ENCODE measurements at places on chromosomes 11 and 22. TPM values are rescaled to one million over a fixed set of nuclear protein-coding genes. Genes with fewer than 3 reads are reported as not detected.

DNA sequence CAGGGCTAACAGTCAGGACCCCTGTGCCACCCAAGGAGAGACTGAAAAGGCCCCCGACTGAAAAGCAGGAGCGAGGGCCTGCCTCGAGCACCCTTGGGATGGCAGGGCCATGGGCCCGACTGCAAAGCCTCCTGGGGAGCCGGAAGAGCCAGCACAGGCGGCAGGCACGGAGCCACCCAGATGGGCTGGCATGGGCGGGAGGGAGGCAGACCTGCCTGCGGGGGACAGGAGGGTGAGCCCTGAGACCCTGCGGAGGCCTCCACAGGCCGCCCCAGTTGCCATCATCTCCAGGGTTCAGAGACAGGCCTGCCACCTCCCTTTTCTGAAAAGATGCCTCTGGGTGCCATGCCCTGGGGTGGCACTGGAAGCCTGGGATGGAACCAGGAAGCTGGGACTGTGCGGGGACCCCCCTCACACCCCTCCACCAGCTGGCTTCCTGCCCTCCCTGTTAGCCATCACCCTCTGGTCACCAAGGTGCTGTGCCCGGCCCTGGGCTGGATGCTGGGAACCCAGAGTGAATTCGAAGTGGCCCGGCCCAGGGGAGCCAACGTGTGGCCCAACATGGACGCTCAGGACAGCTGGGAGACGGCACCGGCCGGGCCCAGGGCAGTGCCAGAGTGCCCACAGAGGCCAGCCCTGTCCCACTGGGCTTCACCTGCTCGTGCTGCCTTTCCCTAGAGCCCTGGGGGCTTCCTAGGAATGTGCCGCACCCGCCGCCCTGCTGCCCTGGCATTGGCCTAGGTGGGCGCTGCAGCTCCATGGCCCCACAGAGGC lies 13.8 kb downstream of the TSPAN32 start:
- no peak for DNase-seq

DNA sequence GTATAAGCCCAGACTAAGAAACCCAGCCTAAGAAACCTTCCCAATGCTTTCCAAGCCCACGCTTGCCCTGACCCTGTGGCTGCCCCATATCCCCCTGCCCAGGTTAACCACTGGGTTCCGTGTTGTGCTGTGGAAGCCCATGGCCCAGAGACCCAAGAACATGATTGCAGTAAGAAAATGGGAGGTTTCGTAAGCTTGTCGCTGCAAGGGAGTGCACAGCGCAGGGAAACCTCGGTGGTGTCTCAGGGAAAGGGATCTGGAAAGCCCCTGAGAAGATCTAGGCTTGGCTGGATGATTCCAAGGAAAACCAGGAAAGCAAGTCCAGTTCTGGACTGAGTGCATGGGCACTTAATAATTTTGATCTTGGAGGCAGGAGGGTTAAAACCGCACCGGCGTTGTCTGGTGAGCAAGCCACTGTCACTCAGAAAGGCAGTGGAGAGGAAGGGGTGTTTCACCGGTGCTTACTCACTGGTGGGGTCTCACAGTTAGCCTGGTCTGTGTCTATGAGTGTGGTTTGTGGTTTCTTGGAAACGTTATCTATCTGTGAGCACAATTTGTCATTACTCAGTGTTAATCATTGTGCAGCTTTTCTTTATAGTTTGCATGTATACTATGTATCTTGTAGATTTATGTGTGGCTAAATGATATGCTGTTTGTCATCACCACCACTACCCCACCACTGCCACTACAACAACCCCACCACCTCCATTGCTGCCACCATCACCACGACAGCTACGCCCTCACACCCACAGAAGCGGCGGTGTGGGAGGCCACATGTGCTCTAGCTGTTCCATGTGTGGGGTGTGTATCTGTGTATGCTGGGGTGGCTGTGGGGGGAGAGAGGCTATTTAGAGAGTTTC lies 53.3 kb upstream of the PRDM11 start:
- DNase-seq, result no peak

- DNase-seq, result no peak
These were observed 543.7 kb upstream of the RAG2 start for GRCh38 chr11:37141707-37142106.

- no peak for DNase-seq
These were observed 25.8 kb upstream of the PPFIA1 start for GRCh38 chr11:70244698-70245097.

- DNase-seq, result no peak
These were observed 259.1 kb downstream of the TBC1D22A start for GRCh38 chr22:47021371-47022074.

DNA sequence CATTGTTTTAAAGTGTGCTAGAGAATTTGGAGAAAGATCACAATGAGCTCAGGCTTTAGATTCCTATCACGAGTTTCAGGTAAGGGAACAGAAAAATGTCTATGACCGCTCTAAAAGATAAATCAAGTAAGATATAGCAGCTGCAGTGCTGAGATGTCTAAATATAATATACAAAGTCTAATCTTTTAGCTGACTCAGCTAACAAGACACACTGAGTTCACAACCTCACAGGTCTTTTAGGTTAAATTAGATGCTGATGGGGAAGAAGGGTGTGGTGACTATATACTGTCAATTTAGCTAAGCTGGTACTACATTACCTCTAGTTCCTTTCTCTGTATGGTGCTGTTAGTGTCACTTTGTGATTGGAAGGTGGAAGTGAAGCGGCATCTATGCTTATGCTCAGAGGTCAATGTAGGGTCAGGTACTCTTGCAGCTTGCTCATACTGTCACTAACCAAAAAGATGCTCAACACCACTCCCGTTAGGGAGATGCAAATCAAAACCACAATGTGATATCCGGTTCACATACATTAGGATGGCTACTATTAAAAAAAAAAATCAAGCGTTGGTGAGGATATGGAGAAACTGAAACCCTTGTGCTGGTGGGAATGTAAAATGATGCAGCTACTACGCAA lies 283.5 kb downstream of the SWAP70 start:
- DNase-seq, result no peak

DNA sequence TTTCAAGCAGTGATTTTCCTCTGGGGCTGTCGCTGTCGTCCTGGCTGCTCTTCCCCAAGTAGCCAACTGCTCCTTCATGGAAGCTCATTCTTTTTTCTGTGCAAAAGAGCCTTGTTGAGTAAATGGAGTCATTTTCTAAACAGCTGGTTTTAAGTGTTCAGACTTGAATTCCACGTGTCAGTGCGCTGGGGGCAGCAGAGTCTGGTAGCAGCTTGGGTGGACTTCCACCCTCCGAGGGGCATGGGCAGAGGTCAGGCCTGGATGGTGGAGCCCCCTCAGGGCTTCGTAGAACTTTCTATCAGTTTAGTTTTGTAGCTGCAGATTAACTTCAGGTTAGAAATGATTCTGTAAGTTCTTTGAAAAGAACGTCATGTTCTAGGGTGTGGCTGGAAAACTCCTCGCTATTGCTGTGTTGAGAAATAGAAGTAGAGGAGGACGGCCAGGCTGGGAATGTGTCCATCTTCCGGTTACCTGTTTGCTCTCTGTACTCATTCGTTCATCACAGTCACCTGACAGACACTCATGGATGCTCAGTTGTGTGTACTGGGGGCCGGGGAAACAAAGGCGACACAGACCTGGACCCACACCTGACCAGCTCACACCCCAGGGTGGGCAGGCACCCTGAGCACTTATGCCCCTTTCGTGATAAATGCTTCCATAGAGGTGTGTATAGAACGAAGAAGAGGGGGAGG lies 270.7 kb downstream of the TBC1D22A start:
- DNase-seq, result no peak

GRCh38 chr11:125433454-125434121 lies 62.5 kb downstream of the FEZ1 start:
- DNase-seq, result peak; percentile 89

- DNase-seq, result no peak
These were observed 49.0 kb upstream of the BMAL1 start for GRCh38 chr11:13228572-13228971.

- no peak for DNase-seq
These were observed 252.8 kb upstream of the CTSC start for GRCh38 chr11:88590361-88590760.

The OR9Q1 gene
- not detected for total RNA-seq

Measured in G401 (cell line).